ENCODE measurements at places on chromosomes 12 and 14. TPM values are rescaled to one million over a fixed set of nuclear protein-coding genes. Genes with fewer than 3 reads are reported as not detected.

Gene IL26
- polyA plus RNA-seq = not detected

Gene ARG2
- polyA plus RNA-seq = 5.7 TPM

Gene TAS2R30
- polyA plus RNA-seq = 0.03 TPM

Gene ERO1A
- polyA plus RNA-seq = 9.3 TPM

Gene ACVRL1
- 59.9 TPM for polyA plus RNA-seq

Gene C12orf57
- polyA plus RNA-seq = 326 TPM

Gene FAM90A1
- not detected for polyA plus RNA-seq

Gene GZMB
- polyA plus RNA-seq = 1.8 TPM

Gene RTL1
- 0.01 TPM for polyA plus RNA-seq

Gene HOXC12
- polyA plus RNA-seq = 0.02 TPM

Gene NELL2
- polyA plus RNA-seq = 0.26 TPM

Gene FITM1
- not detected for polyA plus RNA-seq

Gene STAC3
- polyA plus RNA-seq = 0.72 TPM

Gene NFATC4
- 12.2 TPM for polyA plus RNA-seq

Gene GDF3
- 0.24 TPM for polyA plus RNA-seq

Gene SPTB
- polyA plus RNA-seq = 3.0 TPM

Gene SEC23A
- polyA plus RNA-seq = 6.5 TPM

Gene SLC25A21
- polyA plus RNA-seq = 0.24 TPM

Gene TESPA1
- 0.37 TPM for polyA plus RNA-seq

Gene SOAT2
- polyA plus RNA-seq = 0.09 TPM

Gene ACSM4
- not detected for polyA plus RNA-seq

Gene PMEL
- 2.9 TPM for polyA plus RNA-seq

Gene OR4K1
- polyA plus RNA-seq = not detected

Gene GLIPR1
- polyA plus RNA-seq = 7.8 TPM

Gene TMTC2
- 3.1 TPM for polyA plus RNA-seq

Gene AMDHD1
- polyA plus RNA-seq = 0.67 TPM

Gene GLI1
- polyA plus RNA-seq = 0.11 TPM

Gene GPR68
- 1.1 TPM for polyA plus RNA-seq

Gene DTX1
- polyA plus RNA-seq = 21.9 TPM

Gene EML5
- 0.94 TPM for polyA plus RNA-seq

Gene PRB2
- polyA plus RNA-seq = not detected

Gene XRCC3
- polyA plus RNA-seq = 3.6 TPM

Gene SNRNP35
- 21.7 TPM for polyA plus RNA-seq

Gene STON2
- polyA plus RNA-seq = 0.33 TPM

Gene TTC9
- 0.79 TPM for polyA plus RNA-seq

Gene VRTN
- polyA plus RNA-seq = not detected

Gene OR11H12
- not detected for polyA plus RNA-seq

Gene RAPGEF3
- polyA plus RNA-seq = 11.6 TPM

Gene EIF5
- polyA plus RNA-seq = 99.1 TPM

Gene SYNJ2BP
- 5.6 TPM for polyA plus RNA-seq

Gene NEUROD4
- not detected for polyA plus RNA-seq

Gene PTPRR
- polyA plus RNA-seq = 0.21 TPM

Gene KRT8
- polyA plus RNA-seq = 182 TPM

Gene UNG
- 12.0 TPM for polyA plus RNA-seq

Gene KRT79
- 1.0 TPM for polyA plus RNA-seq

Gene LRCOL1
- 0.18 TPM for polyA plus RNA-seq

Gene KLRC1
- not detected for polyA plus RNA-seq

Gene NINJ2
- polyA plus RNA-seq = 1.4 TPM

Gene FGF6
- not detected for polyA plus RNA-seq

Gene PSME1
- polyA plus RNA-seq = 98.0 TPM

Gene AHNAK2
- polyA plus RNA-seq = 2.9 TPM

Gene HOXC5
- polyA plus RNA-seq = 0.14 TPM
